Natural killer cell (primary cell): ENCODE measurements at places on chromosomes 2 and 18. TPM values are rescaled to one million over a fixed set of nuclear protein-coding genes. Genes with fewer than 3 reads are reported as not detected.

DNA sequence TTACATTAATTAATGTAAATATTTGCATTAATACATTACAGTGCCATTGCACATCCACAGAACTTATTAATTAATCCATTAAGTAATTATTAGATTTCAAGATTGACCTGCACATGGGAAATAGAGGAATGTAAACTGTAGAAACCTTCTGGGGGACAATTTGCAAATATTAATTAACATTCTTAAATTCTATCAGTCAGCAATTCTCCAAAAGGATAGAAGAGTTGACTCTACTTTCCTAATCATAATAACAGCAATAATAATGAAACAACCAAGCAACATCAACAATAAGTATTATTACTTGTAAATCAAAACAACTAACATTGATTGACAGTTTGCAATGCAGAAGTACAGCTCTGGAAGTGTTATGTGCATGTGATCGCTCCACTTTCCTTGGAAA, 281.6 kb upstream of the CRIM1 start:
- DNase-seq: no peak
- no peaks in the 10 kb centered on the region for H3K36me3 ChIP-seq
- H3K4me1 ChIP-seq: no peaks in the 10 kb centered on the region

GRCh38 chr2:18299423-18300212, 260.8 kb downstream of the RDH14 start:
- DNase-seq: no peak
- H3K27ac ChIP-seq: no peak overlapping the region
- H3K36me3 ChIP-seq: no peaks in the 10 kb centered on the region
- H3K27me3 ChIP-seq: no peaks in the 10 kb centered on the region
- no peak overlapping the region for H3K4me3 ChIP-seq
- no peaks in the 10 kb centered on the region for H3K4me1 ChIP-seq

DNA sequence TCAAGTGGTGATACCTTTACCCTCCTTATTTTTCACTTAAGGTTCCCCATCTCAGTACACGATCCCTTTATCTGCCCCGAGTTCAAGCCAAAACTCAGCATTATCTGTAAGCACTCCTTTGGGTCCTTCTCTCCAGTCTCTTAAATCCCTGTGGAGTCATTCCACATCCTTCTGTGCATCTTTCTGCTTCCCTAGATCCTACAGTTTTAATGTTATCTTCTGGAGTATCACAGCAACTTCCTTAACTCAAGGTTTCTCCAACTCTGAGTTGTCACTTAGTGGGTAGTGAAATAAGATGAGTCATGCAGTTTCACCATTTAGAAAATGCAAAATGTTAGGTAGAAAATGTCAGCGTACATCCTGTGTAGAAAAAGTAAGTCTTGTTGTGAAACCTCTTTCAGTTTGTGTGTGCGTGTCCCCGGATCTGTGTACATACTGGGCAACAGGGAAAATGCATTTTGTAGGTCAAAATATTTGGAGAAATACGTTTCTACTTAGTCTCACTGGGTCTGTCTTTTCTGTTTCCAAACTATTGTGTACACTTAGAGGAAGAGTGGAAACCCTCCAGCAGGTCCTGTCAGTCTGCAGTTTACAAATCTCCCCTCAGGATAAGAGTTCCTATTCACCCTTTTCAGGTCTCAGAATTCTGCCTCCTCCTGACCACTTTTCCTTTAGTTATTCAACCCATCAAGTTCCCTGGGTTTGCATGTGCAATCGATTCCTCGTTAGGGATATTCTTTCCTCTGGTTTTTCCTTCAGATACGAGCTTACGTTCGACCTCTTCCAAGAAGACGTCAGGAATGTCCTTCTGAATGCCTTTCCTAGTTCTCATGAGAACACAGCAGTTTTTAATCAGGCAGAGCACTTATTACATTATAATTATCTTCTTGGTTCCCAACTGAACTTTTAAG, 154.8 kb downstream of the TGIF1 start:
- no peaks in the 10 kb centered on the region for H3K36me3 ChIP-seq
- no peaks in the 10 kb centered on the region for H3K27me3 ChIP-seq
- peak; percentile 72 for DNase-seq

- DNase-seq: no peak
- H3K27ac ChIP-seq: no peak overlapping the region
- no peak overlapping the region for H3K4me3 ChIP-seq
- peaks cover 8% of the 10 kb centered on the region for H3K4me1 ChIP-seq
Measured at GRCh38 chr2:942775-943460, 7.7 kb upstream of the SNTG2 start.

DNA sequence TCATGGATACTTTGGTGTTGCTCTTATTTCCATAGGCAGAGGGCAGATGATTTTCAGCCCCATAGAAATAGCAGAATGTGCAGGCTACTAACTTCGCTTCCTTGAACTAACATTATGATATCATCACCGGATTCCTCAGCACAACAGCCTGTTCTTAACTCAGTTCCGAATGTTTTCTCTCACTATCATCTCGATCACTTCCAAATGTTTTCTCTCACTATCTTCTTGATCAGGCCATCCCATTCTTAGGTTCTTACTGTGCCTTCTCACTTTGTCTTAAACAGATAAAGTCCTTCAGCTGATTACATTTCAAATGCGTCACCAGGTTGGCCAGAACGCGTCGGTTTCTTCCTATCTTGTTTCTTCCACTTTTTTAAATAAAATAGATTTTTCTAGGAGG, 11.4 kb upstream of the MBD2 start:
- H3K4me3 ChIP-seq: no peak overlapping the region
- H3K27ac ChIP-seq: no peak overlapping the region
- peaks cover under 1% of the 10 kb centered on the region for H3K4me1 ChIP-seq
- H3K27me3 ChIP-seq: no peaks in the 10 kb centered on the region
- no peak for DNase-seq

ZNF385B gene
- 0.54 TPM for total RNA-seq
